Non-pigmented ciliary epithelial cell (primary cell): ENCODE measurements at places on chromosomes 7 and 10.
A peak's percentile ranks its signal among the peaks of the same experiment; 100 is the strongest.

GRCh38 chr7:31997423-31997822, 72.8 kb downstream of the PDE1C start:
- DNase-seq: no peak

GRCh38 chr7:121530227-121531174, 134.4 kb upstream of the FAM3C start:
- peak; percentile 99 for DNase-seq

GRCh38 chr7:82234457-82235049, 209.0 kb downstream of the CACNA2D1 start:
- no peak for DNase-seq

GRCh38 chr7:150969475-150969874, 8.6 kb downstream of the KCNH2 start:
- no peak for DNase-seq

DNA sequence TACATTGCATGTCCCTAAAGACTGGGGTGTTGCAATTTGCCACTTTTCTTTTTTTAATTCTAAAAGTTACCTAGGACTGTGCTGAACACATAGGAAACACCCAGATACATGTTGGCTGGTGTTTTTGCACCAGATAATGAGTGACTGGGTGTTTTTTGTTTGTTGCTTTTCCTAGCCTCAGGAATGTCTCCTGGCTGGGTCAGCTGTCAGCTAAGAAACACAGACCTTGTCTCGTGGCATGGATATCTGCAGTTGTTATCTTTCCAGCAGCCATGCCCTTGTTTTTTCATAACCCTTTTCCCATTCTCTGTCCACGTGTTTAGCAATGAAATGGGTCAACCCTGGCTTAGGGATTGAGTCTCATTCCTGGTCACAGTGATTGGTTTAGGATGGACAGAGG, 433.9 kb upstream of the ZMIZ1 start:
- no peak for DNase-seq

GRCh38 chr7:31857172-31857571, 170.2 kb downstream of the PPP1R17 start:
- DNase-seq: no peak

GRCh38 chr7:151513133-151513532, 6.6 kb downstream of the RHEB start:
- DNase-seq: no peak

DNA sequence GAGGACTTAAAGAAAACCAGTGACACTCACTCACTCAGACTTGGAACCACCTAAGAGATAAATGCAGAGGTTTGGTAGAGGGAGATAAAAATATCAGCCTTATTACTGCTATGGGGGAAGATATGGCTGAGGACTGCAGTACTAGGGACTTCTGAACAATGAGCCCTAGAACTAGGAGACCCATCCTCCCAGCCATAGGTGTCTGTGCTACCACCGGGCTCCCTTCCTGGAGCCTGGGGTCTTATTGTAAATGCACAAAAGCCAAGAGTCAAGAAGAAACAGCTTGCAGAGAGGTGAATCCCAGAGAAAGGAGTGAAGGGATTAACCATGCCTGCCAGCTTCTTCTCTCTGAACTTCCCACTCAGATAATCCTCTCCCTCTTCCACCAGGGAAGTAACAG, 108.3 kb upstream of the AKR1E2 start:
- no peak for DNase-seq

DNA sequence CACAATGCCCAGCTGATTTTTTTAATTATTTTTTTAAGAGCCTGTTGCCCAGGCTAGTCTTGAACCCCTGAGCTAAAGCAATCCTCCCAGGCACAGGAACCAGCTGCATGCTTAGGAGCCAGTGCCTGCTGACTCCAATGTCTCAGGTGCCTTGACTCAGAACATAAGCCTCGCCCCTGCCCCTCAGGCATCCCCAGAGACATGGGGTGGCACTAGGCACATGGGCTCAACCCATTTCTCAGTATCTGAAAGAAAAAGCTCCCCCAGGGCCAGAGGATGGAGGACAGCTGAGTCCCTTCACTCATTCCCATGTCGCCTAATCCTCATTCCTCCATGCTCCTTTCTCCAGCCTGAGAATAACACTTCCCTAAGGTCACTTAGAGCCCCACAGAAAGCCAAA, 39.1 kb downstream of the KCNH2 start:
- DNase-seq: no peak

GRCh38 chr10:78830976-78831375, 237.8 kb upstream of the ZMIZ1 start:
- DNase-seq: no peak

DNA sequence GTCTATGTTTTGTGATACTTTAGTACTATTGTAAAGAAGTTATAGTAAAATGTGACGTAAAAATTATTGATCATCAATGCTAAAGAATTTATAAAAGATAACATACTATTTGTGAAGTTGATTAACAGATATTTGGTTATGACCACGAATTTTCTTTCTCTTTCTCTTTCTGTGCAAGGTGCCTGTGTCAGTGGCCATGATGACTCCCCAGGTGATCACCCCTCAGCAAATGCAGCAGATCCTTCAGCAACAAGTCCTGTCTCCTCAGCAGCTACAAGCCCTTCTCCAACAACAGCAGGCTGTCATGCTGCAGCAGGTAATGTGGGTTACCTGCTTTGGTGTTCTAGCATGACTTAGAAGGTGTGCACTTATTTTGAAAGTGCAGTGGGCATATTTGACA, 213.7 kb downstream of the FOXP2 start:
- no peak for DNase-seq

- DNase-seq: no peak
These were observed 36.7 kb upstream of the UBE2H start for GRCh38 chr7:129989466-129989865.

DNA sequence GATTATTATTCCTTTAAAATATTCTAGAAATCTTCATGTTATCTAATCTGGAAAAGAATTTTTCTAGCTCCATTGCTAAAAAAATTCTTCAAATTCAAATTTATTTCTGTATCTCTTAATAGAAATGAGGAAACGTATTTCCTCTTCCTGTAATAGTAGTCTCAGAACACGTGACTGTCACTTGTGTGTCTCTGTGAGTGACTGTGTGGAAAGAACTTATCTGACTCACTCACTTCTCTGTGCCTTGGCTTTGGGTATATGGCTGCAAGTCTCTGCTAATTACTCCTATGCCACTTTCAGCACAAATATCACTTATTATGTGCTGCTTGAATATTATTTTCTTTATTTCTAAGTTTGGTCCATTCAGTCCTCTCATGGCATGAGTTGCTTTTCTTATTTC, 132.7 kb downstream of the CNTNAP2 start:
- DNase-seq: no peak

DNA sequence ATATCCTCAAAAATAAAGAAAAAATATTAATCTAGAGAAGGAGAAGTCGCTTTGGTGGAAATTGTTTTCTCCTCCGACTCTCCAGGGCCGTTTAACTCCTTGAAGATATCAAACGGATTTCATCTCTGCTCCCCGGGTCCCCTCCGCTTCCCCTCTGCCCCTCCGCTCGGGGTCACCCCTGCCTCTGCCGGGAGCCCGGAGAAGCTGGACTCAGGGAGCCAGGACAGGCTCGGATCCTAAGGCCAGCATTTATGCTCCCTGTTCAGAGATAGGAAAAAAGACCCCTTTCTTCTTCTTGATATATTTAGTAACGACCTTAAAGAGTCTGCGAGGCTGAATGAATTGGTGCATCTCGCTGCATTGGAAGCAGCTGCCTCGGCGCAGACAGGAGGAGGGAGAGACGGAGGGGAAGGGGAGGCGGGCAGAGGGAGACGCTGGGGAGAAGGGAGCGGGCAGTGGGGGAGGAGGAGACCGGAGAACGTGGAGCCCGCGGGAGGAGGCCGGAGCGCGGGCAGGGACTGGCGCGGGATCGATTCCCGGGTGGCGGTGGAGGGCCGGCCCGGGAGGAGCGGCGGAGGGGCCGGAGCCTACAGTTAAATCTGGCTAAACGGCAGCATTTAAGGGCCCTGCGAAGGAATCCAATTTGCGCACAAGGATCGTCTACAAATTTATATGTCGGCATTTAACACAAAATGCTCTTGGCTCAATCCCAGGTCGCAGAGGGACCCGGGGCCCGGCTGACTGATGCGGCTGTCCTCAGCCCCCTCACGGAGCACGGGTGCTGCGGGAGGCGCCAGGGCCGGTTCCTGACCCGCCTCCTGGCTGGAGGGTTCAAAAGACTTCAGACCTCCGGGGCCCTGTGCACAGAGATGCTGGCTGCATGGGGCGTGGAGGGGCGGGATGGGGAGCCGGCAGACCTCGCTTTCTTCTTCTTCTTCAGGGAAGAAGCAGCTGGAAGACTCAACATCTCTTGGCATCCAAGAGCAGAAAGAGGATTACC, 55.6 kb downstream of the CRTAC1 start:
- DNase-seq: no peak

- no peak for DNase-seq
These were observed at the start of gene RET for GRCh38 chr10:43076876-43077420. RET (plus strand) TSS chr10:43077069; CDS start chr10:43077259, 190 bp downstream.

- DNase-seq: no peak
These were observed 40.0 kb upstream of the ANLN start for GRCh38 chr7:36349626-36350025.

DNA sequence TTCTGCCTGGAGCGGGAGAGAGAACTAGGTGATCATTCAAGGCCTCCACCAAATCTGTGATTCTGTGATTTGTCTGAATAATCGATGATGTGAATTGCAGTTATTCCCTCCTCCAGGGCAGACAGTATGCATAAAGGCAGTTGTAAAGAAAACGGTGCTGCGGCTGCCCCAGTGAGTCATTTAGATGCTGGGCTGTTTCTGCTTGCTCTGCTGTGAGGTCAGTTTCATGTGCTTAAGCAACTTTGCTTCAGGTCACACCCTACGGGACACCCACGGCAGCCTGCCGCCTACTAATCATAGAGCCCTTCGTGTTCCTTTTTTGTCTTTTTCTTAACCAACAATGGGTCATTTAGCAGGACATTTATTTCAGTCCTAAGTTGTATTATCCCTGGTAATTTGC, 158.1 kb upstream of the PITRM1 start:
- peak; percentile 47 for DNase-seq

DNA sequence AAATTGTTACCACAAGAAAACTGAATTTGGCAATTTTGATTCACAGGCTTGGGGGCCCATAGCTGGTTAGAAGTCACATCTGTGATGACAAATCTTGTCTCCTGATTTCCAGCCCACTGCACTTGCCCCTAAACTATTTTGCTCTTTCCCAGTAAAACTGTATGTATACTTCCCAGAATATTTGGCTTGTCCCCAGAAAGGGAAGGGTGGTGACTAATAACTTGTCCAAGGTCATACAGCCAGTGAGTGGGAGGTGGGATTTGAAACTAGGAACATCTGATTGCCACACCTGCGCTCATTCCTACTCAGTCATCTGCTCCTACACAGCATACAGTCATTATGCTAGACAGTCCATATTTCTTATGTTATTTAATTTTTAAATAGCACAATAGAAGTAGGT, 304.5 kb downstream of the SDHAF3 start:
- DNase-seq: no peak

- DNase-seq: no peak
These were observed 153.4 kb downstream of the BICC1 start for GRCh38 chr10:58666024-58666423.

DNA sequence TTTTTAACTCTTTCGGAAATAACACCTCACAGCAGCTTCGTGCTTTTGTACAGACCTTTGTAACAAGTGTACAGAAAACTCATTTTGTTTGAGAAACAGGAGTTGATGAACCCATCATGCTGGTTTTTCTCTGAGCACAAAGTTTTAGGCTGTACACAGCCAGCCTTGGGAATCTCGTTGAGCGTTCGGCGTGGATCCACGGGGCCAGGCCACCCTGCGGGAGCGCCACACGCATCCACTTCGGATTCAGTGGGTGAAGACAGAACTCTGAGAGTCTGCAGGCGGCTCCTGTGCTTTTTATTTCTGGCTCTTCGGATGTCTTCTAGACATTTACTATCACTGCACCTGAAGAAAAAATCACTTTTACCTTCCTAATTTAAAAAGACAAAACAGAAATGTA, 131.2 kb downstream of the SMURF1 start:
- DNase-seq: no peak

GRCh38 chr7:117126676-117127075, 173.4 kb downstream of the ST7 start:
- no peak for DNase-seq

DNA sequence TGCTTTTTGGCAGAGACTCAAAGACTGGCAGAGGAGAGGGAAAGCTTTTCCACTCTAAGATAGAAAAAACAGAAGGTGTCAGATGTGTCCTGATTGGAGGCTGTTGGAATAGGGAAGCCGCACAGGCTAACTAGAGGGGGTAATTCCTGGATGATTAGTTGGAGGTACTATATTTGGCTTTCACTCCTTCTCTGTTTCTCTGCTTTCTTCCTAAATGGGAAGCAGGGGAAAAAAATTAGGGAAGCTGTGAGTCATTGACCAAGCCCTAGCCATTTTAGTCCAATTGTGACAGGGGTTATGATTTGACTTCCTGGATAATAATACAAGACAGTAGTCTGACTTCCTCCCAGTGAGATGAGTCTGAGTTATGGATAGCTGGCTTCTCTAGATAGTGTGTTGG, 475.2 kb upstream of the CELF2 start:
- DNase-seq: no peak
